Occipital lobe (tissue), 3 donors: ENCODE measurements at places on chromosomes 4 and X. TPM values are rescaled to one million over a fixed set of nuclear protein-coding genes. Genes with fewer than 3 reads are reported as not detected.

The SCD5 gene
- total RNA-seq, result 287 TPM

The SYTL4 gene
- total RNA-seq, result 2.3 TPM

The MAP7D2 gene
- 7.6 TPM for total RNA-seq

The SMIM31 gene
- total RNA-seq, result not detected

GRCh38 chr4:147409350-147409749, 71.5 kb upstream of the EDNRA start:
- DNase-seq, result no peak

DNA sequence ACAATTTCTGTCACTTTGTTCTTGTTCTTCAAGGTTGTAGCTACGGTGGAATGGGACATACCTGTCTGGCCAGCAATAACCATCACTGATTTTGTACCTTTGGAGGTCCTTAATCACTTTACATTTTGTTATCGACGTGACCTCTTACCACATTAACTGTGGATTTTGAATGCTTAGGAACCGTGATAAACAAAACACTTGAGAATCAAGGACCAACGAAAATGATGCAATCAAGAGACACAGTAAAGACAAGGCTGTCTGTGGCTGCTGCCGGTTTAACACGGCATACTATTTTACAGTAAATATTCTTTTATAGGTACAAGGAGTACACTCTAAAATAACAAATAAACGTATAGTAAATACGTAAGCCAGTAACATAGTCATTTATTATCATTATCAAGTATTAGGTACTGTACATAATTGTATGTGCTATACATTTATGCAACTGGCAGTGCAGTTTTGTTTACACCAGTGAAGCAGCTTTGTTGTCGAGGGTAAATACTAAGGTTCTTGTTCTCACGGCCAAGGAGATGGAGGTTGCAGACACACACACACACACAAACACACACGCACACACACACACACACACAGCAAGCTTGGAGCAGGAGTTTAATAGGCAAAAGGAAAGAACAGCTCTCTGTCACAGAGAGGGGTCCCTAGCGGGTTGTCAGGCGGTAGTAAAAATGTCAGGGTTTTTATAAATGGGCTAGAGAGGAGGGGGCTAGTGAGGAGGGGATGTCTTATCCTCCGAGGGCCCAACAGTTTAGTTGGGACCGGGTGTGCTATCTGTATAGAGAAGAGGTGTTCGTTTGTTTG, 194.7 kb upstream of the CXorf51B start:
- DNase-seq, result no peak

GRCh38 chr4:85210353-85210752, 243.9 kb upstream of the WDFY3 start:
- DNase-seq, result no peak

DNA sequence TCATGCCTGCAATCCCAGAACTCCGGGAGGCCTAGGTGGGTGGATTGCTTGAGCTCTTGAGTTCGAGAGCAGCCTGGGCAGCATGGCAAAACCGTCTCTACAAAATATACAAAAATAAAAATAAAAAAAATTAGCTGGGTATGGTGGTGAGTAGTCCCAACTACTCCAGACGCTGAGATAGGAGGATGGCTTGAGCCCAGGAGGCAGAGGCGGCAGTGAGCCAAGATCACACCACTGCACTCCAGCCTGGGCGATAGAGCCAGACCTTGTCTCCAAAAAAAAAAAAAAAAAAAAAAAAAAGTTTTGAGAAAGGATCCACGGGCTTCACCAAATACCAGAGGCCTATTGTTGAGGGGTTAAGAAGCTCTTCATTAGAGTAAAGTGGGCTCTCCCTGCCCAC, 8.0 kb downstream of the SUPT20HL2 start:
- DNase-seq, result no peak

DNA sequence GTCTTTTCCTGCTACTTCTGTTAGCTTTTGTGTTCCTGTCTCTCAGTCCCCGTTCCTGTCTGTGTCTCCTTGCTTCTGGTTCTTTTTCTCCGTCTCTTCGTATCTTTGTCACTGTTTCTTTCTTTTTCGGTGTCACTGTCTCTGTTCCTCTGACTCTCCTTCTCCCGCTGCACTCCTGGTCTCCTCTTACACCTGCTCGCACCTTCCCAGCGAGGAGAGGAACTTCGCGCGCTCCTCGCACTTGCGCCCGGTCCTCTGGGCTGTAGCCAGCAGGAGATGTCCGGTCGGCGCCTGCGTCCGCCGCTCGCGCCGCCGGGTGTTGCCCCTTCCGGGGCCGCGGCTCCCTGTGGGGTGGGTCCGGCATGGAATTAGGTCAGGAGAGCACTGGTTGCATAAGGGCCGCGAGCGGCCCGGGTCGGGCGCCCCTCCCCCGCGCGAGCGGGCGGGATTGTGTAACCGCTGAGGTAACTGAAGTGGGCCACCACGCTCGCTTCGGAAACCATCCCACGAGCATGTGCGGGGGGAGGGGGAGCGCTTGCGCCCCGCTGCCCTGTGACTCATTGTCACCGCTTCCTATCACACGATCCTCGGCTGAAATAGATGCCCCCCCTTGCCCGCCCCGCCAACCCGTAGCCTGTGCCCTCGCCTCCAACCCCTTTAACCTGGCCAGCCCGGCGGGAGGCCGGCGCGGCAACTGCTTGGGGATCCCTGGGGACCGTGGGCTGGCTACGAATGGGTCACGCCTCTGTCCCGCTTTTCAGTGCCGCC, 1.6 kb downstream of the LONRF3 start:
- DNase-seq, result peak; percentile 31

- DNase-seq, result no peak
These were observed 20.1 kb downstream of the SPON2 start for GRCh38 chr4:1152290-1152689.

DNA sequence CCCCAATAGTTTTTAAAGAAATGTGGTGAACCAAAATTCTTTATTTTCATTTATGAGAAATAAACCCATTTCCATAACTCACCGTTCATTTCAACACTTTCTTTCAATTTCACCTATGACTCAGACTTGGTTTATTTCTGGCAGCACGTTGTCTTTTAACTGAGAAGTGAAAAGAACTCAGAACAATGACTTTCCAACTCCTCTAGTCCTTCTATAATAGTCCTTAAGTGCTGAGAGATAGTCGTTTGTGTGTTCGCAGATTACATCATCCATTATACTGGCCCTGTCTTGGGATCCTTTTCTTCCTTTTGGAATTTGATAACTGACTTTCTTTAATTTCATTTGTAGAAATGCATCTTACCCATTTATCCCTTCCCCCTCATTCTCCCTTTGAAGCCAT, 113.6 kb downstream of the GLUD2 start:
- DNase-seq, result no peak

DNA sequence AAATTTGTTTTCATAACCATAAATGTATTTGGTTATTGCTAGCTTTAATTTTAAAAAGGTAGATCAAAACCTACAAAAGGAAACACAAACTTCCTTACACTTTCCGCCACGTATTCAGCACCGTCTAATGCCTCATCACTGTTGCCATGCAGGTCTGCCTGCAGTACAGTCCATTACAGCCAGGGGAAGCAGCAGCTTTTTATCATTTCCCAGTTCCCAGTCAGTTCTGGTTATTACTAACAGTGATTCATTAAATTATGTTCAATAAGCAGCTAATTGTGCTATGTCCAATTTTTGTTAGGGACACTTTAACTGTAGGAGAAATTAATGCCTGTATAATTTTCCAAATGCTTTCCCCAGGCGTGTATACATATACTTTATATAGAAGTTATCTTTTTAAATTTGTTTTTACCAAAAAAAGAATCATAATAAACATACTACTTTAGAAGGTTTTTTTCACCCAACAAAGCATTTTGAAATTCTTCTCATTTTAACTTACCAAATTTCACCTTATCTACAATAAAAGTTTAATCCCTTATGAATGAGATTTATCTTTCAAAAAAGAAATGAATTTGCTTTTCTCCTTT, 93.3 kb downstream of the ANXA3 start:
- DNase-seq, result no peak

GRCh38 chr4:80587871-80588385, 252.4 kb downstream of the CFAP299 start:
- no peak for DNase-seq
